Muscle of arm (tissue), 14 donors: ENCODE measurements at places on chromosomes 13 and 19.

DNA sequence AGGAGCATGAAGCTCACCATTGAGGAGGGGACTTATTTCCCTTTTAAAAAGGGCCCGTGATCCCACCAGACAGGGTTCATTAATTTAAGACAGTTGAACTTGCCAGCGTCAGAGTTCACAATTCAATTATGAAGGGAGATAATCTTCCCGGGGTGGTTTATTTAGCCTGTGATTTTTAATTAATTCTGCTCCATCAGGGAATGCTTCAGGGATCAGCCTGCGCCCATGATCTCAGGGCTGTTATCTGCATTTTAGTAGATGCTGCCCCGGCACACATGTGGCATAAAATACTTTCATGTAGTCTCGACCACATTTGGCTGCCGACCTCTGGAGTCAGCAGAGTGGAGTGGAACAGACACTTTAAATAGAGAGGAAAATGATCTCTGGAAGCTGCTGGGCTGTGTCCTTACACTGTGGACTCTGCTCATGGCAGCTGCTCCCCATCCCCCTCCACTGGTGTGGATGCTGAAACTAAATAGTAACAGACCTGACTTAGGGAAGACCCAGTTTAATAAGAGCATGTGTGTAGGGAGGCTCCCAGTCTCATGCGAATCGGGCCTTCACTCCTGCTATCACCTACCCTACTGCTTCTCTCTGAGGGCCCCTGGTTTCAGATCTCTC, 256.9 kb downstream of the TEX29 start:
- no peak for DNase-seq

DNA sequence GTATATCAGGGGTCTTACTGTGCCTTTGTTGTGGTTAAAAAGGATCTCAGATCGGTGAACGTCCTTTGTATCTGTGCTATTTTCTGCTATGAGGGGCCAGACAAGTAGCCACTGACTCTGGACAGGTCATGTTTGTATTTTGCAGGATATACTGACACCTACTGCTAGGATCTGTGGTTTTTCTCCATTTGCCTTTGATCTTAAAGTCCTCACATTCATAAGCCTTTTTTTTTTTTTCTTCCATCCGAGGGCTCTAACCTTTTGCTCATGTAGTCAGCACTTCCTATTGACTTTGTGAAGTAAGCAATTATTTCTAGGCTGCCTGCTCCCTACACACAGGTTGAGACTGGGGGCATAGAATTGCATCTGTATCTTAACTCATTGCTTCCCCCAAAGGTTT, 106.2 kb downstream of the SLITRK5 start:
- DNase-seq: no peak

DNA sequence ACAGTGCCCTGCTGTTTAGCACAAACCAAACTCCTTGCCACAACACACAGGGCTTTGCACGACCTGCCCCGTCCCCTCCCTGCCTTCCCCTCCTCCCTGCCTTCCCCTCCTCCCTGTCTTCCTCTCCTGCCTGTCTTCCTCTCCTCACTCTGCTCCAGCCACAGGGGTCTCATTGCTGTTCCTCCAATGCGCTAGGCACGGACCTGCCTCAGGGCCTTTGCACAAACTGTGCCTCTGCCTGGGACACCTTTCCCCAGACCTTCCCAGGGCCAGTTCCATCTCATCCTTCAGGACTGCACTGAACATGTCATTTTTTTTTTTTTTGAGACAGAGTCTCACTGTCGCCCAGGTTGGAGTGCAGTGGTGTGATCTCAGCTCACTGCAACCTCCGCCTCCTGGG, 1.8 kb upstream of the CREB3L3 start:
- no peak for DNase-seq

- DNase-seq: no peak
Observed at GRCh38 chr19:13985771-13986347, 20.3 kb downstream of the RFX1 start.

- DNase-seq: no peak
Observed at GRCh38 chr13:27147530-27148170, 24.0 kb downstream of the USP12 start.

DNA sequence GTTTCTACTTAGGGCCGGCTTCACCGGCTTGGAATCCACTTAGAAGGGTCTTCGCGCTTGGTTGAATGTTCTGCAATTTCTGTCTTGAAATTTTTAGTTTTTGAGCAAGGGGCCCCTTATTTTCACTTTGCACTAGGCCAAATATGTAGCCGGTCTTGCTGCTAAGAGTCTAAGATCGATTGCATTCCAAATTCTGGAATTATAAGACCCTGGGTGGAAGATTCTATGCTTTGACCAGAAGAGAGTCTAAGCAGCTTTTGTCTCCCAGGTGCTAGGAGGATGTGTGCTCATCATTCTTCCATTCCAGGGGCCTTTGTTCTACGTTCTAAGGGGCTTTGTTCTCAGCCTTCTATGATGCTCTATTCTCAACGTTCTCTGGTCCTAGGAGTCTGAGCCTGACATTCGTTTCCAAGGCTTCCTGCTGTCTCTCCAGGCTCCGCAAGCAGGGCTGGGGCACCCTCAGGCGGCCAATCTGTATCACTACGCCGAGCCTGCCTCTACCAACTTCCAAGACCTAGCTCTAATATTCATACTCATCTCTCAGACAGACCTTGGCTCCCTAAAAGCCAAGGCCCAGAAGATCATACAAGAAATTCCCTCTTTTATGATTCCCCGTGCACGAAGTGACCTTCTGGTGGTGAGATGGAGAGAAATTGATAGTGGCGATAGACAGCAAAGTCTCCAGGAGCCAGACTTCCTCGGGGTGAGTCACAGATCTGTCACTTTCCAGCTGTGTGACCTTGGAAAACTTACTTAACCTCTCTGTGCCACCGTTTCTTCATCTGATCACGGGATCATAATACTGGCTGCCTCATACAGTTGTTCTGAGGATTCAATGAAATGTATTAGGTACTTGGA, 982 bp upstream of the DACT3 start:
- peak; percentile 87 for DNase-seq

DNA sequence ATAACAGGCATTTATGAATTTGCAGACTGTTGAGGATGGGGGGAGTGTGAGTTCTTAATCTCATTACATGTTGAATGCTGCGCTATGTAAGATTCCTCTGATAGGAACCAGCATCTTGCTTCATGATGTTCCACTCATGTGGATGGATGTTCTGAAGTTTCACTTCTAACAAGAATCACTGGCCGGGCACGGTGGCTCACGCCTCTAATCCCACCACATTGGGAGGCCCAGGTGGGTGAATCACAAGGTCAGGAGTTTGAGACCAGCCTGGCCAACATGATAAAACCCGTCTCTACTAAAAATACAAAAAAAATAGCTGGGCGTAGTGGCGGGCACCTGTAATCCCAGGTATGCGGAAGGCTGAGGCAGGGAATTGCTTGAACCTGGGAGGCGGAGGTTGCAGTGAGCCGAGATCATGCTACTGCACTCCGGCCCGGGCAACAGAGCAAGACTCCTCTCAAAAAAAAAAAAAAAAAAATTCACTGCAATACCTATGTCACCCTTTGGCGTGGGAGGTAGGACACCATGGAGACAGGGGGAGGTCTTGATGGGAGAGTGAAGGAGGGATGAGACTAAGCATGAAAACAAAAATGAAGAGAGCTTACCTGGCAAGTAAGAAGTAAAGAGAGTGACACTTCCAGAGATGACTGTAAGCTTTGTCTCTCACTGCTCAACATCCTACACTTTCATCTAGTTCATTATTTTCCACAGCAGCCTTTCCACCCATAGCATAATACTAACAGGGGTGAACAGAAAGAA, 133.0 kb downstream of the DCT start:
- no peak for DNase-seq

- no peak for DNase-seq
Observed at GRCh38 chr13:31850041-31850555, 110.8 kb downstream of the RXFP2 start.

DNA sequence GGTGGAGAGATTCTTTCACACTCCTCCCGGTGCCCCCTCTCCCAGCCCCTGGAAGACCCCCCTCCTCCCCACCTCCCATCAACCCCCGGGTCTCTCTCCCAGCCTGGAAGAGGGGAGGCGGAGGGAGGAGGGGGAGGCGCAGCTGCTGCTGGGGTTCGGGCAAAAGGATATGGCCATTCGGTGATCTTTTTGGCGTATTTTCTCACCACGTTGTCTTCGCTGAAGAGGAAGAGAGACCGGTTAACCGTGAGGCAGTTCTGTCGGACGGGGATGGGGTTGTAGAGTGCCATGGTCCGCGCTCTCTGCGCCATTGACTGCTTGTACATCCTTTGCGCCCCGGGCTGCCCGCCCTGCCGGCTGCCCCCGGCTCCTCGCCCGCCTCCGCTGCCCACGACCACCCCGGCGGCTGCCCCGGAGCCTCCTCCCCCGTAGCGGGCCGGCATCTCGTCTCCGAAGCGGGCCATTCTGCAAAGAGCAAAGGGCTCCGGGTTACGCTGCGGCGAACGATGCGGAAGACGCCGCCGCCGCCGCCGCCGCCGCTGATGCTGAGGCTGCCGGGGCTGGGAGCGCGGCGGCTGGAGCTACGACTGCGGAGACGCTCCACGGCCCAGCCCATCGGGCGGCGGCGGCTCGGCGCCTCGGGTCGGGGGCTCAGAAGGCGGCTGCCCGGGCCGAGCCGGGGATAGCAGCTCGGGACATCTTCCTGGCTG, 363 bp downstream of the CACNA1A start:
- DNase-seq: no peak

DNA sequence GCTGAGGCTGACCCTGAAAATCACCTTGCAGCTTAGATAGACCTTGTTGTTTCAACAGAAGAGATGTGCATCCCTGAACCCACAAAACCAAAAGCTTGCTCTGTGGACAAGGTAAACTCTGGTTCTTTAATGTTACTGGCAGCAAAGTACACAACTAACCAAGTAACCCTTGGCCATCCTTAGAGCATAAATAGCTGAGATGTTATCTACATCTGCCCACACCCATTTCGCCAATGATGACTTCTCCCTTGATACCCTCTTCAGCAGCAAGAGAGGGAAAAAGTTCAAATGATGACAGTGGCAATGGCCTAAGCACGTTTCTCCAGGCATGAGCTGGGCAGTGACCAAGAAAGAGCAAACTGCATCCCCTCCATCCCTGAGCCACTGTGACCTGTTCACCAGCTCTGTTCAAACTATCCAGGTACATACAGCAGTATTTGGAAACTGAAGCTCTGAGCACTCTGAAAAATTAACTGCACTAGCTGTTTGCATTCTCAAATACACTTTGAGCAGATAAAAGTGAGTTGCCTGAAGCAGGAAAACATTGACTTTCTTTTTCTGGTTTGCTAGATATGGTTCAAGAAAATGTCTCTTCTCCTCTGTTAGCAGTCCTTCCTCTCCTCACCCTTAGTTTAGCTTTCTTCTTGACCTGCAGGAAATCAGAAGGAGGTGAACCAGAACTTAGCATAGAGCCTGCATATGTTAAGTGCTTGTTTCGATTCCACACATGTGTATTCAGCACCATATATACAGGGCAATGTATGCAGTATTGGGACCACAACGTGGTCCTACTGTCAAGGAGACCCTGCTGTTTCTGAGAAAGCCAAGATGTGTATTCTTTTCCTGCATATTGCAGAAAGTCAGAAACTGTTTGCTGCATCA, 231.7 kb downstream of the FOXO1 start:
- no peak for DNase-seq

DNA sequence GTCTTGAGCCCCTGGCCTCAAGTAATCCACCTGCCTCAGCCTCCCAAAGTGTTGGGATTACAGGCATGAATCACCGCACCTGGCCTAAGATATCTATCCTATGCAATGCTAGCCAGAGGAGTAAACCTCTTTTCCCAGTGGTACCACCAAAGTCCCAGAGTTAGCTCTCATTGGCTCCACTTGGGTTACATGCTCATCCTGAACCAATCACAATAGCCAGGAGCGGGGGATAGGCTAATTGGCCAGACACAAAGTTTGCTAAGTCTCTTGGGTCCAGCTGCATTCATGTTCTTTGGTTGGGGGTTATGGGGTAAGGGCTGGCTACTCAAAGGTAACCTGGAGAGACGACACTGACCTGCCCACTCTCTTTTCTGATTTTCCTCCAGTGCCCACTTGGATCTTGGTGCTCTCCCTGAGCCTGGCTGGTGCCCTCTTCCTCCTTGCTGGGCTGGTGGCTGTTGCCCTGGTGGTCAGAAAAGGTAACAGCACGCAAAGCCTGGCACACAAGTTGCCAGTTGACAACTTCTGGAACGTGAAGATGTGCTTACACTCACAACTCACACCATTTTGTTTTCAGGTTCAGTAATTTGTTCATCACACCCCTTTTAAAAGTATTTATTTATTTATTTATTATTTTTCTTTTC, 7.8 kb downstream of the C19orf38 start:
- DNase-seq: no peak

GRCh38 chr19:13979244-13979615, 26.9 kb downstream of the RFX1 start:
- peak; percentile 37 for DNase-seq

GRCh38 chr13:71856548-71857043, 10.4 kb downstream of the DACH1 start:
- no peak for DNase-seq

DNA sequence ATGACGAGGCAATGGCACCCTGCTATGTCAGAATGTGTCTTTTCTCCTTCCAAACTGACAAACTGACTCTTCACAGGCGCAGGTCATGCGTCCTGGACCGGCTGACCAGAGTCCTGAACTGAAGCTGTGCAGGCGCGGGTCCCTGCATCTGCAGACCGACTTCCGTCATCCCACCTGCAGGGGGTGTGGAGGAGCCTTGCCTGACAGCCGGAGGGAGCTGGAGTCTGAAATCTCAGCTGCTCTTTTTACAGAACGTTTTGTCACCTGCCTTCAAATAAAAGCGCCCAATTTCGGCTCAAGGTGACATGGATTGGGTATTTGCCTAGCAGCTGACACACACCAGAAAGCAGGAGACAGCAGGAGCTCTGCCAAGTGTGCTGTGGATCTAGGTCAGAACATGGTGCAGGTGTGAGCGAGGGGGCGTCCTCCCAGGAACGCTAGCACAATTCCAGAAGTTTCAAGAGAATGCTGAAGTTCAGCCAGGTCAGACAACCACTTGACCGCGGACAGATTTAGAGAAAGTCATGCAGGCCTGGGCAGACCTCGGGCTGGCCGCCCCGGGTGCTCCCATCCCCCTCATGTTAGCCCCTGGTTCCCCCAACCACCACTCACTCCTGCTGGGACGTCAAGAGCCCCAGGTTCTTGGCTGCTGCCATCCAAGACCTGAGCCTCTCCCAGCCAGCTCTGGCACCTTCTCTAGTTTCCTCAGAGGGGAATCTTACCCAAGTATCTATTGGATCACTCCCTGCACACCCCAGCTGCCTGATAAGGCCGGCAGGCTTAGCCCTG, 32.8 kb downstream of the ELL start:
- no peak for DNase-seq

DNA sequence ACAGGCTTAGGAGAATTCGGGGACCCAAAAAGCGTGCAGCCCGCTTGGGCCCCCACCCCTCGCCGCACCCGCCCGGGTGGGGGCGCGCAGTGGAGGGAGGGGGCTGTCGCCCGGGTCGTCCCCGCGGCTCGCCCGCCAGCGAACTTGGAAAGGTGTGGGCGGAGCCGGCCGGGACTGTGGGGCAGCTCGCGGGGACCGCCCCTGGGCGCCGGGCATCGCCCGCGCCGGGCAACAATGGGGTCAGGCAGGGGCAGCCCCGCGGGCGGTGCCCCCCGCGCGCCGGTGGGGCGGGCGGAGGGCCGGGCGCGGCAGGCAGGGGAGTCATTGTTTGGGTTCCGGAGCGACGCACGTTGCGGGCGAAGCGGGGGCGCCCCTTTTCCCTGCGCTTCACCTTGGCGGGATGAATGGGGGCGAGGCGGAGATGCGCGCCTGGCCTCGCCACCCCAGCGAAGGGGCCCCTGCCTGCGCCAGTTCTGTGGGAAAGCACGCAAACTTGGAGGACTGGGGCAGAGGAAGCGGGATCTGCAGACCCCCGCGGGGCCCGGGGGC, 647 bp upstream of the KLF12 start:
- DNase-seq: no peak
